ENCODE measurements at places on chromosomes 1 and 21.

DNA sequence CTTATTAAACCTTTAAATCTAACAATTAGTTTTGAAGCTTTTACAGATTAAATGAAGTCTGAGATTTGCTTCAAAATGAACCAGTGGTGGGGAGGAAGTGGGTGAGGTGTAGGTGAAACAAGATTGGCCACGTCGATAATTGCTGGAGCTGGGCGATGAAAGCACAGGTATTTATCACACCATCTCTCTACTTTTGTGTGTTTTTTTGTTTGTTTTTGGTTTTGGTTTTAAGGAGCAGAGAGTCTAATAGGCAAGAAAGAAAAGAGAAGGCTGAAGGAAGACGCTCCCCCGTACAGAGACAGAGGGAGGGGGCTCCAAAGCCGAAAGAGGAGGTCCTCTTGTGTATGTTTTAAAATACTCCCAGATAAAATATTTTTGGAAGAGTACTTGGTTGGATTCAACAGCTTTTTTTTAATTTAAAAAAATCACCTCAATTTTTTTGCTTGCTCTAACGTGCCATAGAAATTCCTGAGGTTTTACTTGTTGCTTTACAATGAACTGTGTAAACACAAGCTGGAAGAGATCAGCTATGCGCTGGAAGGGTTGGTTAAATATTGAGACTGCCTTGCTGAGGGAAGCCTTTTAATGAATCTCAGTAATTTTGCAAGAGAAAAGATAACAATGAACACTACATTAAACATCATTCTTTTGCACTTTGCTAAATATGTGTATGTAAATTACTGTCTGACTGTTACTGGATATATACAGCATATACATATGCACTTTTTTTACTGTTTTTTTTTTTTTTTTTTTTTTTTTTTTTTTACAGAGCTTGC is 6.7 kb upstream of the LGALS8 start:
- DNase-seq, result no peak

GRCh38 chr1:145889722-145890121 is 4.1 kb upstream of the ANKRD35 start:
- no peak for DNase-seq

DNA sequence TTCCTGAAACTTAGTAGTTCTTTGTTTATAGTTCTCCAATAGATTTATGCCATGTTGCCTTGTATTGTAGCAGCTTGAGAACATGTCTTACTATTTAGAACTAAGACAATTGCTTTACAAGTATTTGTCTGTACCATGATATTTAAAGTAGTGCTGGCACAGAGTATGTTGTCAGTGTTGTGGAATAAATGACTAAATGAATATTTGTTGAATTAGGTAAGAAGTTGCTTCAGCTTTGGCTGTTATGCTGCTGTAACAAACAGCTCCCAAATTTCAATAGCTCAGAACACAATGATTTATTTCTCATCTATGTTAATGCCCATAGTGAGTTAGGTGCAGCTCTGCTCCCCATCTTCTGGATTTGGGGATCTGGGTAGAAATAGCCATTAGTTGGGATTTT is 90.2 kb upstream of the VCAM1 start:
- no peak for DNase-seq

GRCh38 chr1:64041371-64042131 is 161.9 kb upstream of the UBE2U start:
- no peak for DNase-seq

- no peak for DNase-seq
Observed at GRCh38 chr1:218890451-218890850, 283.2 kb upstream of the LYPLAL1 start.

GRCh38 chr1:72288886-72289285 is 6.5 kb upstream of the NEGR1 start:
- no peak for DNase-seq

DNA sequence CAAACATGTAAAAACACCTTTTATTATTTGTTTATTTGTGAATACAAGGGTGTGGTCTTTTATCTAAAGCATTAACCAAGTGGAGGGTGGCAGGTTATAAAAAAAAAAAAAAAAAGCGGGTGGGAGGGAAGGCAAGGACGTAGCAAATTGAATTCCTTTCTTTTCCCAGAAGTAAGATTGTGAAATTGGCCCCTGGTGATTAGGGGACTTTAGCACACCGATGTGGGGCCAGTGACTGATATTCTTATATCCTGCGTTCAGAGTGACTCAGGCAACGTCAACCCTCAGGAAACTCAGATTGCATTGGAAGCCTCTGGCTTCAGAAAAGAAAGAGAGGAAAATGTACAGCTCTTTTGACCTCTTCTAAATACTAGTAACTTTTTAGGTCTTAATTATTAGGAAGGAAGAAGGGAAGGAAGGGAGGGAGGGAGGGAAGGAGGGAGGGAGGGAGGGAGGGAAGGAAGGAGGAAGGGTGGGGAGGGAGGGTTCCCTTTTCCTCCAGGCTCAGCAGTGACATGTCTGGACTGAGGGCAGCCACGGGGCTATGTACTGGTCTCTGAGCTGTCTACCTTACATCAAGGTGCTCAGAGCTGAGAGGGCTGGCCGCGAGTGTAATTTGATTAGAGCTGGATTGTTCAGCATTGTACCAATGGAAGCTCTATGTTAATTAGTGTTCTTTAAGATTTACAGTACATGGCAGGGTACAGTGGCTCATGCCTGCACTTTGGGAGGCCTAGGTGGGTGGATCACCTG is 30.2 kb downstream of the EVA1C start:
- DNase-seq, result no peak

DNA sequence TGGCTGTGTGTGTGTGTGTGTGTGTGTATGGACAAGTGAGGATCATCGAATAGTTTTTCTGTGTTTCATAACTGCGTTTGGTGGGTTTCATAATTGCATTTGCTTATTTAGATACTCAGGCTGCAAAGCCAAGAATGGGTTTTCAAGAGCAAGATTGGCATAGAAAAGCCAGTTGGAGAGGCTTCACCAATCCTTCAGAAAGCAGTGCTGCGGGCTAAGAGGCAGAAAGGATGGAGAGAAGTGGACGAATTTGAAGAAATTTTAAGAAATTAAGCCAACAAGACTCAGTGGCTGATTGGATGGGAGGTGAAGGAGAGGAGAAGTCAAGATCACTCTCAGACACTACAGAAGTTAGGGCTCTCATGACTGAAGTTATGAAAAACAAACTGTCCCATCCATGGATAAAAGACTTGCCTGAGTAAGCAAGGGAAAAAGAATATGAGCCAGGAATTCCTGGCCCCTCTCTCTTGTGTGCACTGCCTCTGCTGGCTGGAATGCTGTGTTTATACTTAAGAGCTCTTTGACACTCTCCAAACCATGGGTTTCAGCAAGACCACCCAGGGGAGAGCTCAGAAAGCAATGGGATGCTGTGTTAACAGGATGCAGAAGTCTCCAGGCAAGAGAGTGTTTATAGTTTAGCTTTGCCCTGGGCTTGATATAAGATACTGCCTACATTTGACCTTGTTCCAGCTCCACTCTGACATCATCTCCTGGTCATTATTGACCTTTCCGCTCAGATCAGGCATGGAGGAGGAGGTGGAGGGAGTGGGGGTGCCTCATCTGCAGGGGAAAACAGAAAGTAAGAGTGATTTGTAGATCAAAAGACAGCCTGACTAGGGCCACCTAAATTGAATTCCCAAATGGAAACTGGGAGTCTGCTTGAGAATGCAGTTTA is 232.0 kb upstream of the PLXNA2 start:
- DNase-seq, result no peak

DNA sequence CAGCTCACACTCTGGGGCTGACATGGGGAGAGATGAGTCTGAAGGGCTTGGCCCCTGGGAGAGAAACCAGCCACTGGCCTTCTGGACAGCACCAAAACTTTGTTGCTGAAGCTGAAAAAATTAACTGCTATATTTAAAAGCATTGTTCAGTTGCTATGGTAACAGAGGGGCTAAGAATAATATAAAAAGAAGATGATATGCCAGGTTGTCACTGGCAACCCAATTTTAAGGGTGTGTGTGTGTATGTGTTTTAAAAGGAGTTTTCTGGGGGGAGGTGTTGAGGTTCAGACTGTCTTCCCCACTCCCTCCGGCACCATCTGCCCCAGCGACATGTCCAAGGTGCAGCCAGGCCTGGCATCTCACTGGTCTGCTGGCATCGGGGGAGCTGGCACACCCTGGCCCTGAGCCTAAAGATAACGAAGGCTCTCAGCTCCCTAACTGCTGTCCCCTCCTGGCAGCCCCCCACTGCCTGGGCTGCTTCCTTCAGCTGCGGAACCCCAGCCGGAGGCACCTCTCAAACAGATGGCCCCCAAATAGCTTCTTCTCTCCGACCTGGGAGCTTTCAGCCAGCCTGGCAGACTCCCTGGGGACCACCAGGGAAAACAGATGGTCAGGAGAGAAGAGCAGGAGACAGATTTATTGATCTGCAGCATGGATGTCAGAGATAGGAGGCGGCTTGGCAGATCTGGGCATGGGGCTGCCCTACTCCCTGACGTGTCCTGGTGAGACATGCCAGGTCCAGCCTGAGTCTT is 203.9 kb downstream of the HIVEP3 start:
- DNase-seq, result no peak
